Kasumi-1 (cell line): ENCODE measurements at places on chromosomes 2 and 18.

GRCh38 chr18:37298816-37299215, 266.8 kb downstream of the CELF4 start:
- no peak for DNase-seq

GRCh38 chr2:206824993-206825392, 59.6 kb downstream of the FASTKD2 start:
- DNase-seq, result no peak

GRCh38 chr2:3787768-3788167, 84.4 kb downstream of the DCDC2C start:
- DNase-seq, result no peak

- DNase-seq, result no peak
Measured at GRCh38 chr18:10403708-10404107, 50.7 kb upstream of the APCDD1 start.

- DNase-seq, result no peak
Measured at GRCh38 chr2:186551323-186552050, 38.4 kb upstream of the ITGAV start.

- no peak for DNase-seq
Measured at GRCh38 chr2:147067136-147067535, 777.7 kb upstream of the ACVR2A start.

DNA sequence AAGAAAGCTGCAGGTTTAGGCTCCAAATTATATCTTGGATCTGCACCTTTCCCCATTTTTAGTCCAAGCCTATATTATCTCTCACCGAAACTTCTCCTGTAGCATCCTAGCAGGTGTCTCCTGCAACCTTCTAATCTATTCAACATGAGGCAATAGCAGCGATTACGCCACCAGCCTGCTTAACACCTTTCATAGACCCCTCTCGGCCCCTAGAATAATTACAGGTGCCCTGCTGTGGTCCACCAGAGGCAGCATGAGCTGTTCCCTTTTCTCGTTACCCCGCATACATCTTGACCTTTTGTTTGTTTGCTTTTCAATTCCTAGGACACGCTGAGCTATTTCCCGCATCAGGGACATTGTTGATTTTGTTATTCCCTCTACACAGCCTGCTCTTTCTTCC, 361.9 kb downstream of the CYRIA start:
- no peak for DNase-seq

GRCh38 chr2:72689579-72690195, 136.1 kb downstream of the EXOC6B start:
- no peak for DNase-seq

DNA sequence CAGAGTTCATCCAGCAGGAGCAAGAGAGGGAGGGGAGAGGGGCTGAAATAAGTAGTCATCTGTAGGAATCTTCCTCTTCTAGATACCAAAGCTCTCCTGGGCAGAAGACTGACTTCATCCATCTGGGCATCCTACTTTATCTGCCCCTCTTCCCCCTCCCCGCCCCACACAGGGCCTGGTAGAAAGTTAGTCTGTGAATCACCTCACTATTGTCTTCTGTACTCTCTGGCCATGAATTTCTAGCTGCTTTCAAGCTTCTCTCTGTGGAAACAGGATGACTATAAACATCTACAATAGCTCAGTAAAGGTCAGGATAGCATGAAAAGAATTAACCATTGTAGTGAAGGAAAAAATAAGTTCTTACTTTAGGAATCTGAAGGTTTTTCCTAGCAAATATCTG, 47.7 kb upstream of the RNU4ATAC start:
- DNase-seq, result no peak

DNA sequence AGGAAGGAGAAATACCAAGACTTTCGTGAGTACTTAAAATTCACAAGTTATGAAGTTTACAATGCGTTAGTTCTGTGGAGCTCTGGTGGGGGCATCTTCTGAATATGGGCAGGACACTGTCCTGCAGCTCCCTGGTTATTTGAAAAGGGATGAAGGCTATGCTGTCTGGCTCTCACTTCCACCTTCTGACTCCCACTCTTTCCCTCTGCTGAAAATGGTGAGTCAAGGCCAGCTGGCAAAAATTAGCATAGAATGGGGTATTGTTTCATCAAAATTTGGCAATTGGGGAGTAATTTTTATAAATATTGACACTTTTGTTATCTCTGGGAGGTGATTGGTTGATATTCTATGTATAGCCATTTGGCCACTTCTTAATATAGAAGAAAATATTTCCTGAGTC, 177.4 kb downstream of the PARD3B start:
- no peak for DNase-seq

GRCh38 chr18:27789406-27789805, 387.5 kb downstream of the CDH2 start:
- no peak for DNase-seq

GRCh38 chr18:35060122-35060815, 19.1 kb downstream of the MAPRE2 start:
- no peak for DNase-seq

DNA sequence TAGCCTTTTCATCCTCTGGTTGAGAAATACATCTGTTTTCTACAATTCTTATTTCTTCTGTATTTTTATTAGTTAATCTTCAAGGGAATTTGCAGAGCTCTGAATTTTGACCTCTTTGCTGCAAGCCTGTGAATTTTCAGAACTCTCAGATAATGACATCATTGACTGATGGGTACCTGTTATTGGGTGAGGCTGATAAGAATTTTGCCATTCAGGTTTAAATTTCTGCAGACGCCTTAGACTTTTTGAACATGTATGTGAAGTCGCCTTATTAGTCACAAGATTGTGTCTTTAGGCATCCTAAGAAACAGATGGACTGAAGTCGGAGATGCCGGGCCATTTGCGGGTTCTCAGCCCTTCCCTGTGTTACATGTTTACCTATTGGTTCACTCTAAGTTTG, 82.4 kb downstream of the SPTBN1 start:
- no peak for DNase-seq

DNA sequence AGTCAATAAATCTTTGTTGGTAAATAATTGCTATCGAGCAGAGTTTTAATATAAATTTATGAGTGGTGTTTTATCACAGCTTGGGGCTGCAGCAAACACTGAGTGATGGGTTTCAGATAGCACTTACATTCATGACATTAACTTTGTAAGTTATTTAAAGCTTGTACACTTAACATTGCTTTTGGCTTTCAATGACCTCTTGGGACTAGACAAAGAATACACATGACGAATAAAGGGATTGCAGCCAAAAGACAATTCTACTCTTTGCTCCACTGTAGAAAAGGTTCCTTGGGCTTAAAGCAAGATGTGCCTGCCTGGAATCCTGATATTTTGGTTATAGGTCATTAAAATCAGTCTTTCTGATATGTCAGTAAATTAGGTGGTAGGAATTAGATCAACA, 299.5 kb downstream of the GBX2 start:
- DNase-seq, result no peak

DNA sequence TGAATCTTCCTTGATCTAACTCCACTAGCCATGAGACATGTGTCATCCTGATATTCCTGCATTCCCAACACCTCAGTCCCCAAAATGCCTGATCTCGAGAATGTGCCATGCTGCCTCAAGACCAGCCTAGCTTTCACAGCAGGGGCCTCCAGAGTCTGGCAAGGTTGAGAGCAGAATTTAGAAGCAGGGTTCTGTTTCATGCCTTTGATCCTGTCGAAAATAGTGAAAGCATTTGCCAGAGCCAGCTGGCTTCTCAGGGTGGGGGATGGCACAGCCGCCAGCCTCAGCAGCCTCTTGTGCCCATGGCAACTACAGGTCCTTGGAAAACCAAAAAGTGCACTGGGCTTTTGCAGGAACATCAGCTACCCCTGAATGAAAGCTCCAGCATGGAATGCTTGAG, 143.5 kb downstream of the RTN4 start:
- DNase-seq, result no peak

DNA sequence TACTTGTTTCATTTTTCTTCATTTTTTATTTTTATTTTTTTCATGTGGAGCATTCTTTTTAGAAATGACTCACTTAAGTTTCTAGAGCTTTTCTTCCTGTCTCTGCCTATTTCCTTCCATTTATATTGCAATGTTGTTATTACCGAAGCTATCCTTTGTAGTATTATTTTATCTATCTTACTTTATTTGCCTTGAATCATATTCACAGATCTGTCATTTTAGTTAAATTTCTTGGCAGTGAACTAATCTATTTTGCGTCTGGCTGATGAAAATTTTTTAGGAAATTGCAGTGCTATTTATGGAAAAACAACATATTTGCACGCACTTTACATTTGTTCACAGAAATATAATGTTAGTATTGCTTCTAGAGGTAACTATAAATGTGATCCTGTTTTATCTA, 956.9 kb upstream of the SLC39A10 start:
- no peak for DNase-seq
